ENCODE measurements at places on chromosomes 5 and 9.

- DNase-seq = no peak
Observed at GRCh38 chr9:71515626-71516025, 252.7 kb downstream of the CEMIP2 start.

DNA sequence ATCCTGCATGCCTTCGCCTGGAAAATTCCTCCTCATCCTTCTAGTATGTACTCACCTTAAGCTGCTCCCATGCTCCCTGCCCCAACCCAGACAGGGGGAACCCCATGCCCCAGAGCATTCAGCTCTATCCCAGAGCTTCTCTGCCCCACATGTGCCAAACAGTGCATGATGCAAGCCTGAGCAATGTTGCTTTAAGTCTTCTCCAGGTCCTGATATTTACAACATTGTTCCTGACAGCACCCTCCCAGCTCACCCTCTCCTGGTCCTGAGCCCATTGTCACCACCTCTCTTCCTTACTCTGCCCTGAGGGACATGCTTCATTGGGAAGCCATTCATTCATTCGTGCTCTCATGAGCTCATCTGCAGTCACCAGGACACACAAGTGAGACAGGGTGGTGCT is 23.4 kb upstream of the BARX1 start:
- DNase-seq = no peak

GRCh38 chr5:148583421-148583965 is 70.8 kb downstream of the HTR4 start:
- DNase-seq = no peak

DNA sequence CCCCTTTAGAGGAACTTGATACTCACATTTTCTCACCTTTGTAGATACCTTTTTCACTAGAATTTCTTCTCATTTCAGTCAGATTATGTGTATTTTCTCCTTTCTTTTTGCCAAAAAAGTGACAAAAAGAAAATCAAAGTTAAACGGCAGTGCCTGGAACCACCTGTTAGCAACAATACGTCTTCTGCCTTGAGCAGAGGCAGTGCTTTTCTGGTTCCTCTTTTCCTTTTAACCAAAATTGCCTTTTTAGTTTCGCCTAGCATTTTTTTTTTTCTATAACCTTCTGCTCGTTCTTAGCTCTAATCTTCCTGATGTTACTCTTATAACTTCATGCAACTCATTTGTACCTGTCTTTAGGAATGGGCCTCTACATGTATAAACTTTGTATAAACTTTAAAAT is 26.1 kb downstream of the SMIM32 start:
- no peak for DNase-seq

DNA sequence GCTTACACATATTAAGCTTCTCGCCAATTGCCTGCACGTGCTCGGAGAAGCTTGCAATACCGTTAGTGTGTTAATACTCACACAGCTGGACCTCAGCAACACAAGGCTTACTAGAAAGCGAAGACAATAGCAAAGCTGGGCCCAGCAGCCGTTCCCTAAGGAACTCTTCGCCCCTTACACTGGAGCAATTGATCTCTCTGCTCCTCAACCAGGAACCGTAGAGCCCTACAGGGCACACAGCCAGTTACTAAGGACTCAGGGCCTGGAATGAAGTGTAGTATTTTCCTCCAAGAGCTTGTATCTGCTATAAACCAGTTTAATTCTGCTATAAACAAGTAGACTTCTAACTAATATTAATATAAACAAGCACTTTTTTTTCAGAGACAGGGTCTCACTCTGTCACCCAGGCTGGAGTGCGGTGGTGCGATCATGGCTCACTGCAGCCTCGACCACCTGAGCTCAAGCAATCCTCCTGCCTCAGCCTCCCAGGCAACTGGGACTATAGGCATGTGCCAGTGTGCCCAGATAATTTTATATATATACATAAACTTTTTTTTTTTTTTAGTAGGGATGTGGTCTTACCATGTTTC is 67.0 kb upstream of the SIMC1 start:
- no peak for DNase-seq

GRCh38 chr9:77131399-77131798 is 45.9 kb upstream of the VPS13A start:
- DNase-seq = no peak
